Motor neuron (in vitro differentiated cells): ENCODE measurements at places on chromosomes 3 and 15. TPM values are rescaled to one million over a fixed set of nuclear protein-coding genes. Genes with fewer than 3 reads are reported as not detected.

HDAC11 gene
- total RNA-seq = 22.2 and 23.8 TPM in 2 replicates

TLR9 gene
- not detected in 2 replicates for total RNA-seq

ITGA11 gene
- total RNA-seq = 0.60 and 0.98 TPM in 2 replicates

FANCD2OS gene
- total RNA-seq = not detected in 2 replicates

BMF gene
- 24.9 and 32.7 TPM in 2 replicates for total RNA-seq

MORC1 gene
- total RNA-seq = 0.11 and 0.35 TPM in 2 replicates

DUOXA2 gene
- not detected in 2 replicates for total RNA-seq

CACNA2D3 gene
- total RNA-seq = 9.5 and 9.7 TPM in 2 replicates

- no peak for ATAC-seq
Measured at GRCh38 chr3:179881791-179882190, 154.9 kb downstream of the PEX5L start.

- ATAC-seq = no peak
Measured at GRCh38 chr15:47188758-47189507, 528.4 kb upstream of the SEMA6D start.

- no peak for ATAC-seq
Measured at GRCh38 chr3:149087208-149087607, 875 bp upstream of the HLTF start.

GRCh38 chr15:61064651-61065050 lies 164.5 kb downstream of the RORA start:
- no peak for ATAC-seq

- ATAC-seq = no peak
Measured at GRCh38 chr3:50445919-50446318, 57.5 kb downstream of the CACNA2D2 start.

GRCh38 chr15:64970698-64971097 lies 19.0 kb downstream of the SPG21 start:
- no peak for ATAC-seq

DNA sequence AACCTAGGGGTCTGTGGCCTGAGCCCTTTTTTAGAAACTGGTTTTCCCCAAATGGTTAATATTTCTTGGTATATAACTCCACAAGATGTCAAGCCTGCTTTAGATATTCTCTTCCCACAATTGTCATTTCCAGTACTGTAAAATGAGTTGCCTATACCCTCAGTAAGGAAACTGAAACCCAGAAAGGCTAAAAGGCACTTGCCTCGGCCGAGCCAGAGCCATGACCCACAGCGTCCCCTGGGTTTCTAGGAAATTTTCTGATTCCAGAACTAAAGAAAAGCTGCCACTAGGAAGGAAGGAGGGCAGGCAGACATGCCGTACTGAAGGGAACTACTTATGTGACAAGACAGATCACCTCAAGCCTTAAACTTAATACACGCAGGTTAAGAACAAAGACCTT lies 59.1 kb downstream of the ATP8B4 start:
- no peak for ATAC-seq

DNA sequence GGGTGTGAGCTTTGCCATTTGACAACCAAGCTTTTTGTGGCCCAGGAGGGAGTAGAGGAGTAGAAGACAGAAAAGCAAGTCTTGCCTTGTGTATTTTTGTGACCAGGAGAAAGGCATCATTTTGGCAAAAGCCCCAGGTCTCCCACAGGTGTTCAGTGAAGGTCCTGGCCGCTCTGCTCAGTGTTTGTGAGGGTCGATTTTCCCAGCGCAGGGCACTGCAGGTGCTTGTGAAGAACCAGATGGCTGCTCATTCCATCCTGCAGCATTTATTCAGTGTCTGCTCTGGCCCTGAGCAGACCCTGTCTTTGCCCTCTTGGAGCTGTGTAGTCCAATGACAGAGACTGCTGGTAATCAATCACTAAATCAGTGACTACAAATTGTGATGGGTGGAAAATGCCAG lies 19.5 kb downstream of the TRAK1 start:
- ATAC-seq = no peak

- ATAC-seq = no peak
Measured at GRCh38 chr3:185979721-185980121, 41.9 kb upstream of the TRA2B start.

GRCh38 chr15:95929232-95929846 lies 401.2 kb upstream of the NR2F2 start:
- no peak for ATAC-seq

- peak; percentile 69 for ATAC-seq
Measured at GRCh38 chr3:46881596-46882376, 4.3 kb downstream of the PTH1R start.

DNA sequence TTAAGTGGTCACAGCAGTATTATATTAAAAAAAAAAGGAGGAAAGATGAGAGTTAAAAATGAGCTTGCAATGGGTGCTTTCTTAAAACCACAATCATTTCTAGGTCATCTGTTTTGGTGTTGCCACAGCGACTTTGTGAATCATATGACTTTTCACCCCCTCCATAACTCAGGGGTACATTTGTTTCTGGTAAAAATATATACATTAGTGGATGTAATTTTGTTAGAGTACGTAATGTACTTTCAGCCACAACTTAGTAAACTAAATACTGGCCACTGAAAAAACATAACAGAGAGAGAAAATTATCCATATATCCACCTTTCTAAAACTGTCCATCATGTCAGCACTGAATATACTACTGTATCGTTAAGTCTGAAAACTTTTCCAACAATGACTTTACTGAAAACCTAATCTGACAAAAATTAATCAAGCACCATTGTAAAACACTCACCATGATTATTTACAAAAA lies 3.4 kb downstream of the ANKRD28 start:
- ATAC-seq = no peak

- peak; percentile 73 for ATAC-seq
Measured at GRCh38 chr3:116300226-116300625, 145.1 kb downstream of the LSAMP start.

DNA sequence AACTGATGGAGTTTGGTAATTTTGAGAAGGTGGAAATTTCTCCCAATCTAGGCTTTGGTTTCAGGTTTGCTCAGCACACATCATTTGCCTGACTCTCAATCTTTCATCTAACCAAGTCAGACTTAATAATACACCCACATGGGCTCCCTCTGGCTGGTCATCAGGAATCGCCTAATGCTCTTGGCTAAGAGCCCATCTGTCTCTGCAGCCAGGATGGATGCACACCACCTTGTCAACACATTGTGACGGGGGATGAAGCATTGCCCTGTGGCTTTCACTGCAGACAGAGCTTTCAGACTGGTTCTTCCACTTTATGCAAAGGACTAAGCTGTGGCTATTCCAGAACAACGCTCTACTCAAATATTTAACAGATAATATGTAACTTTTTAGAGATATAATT lies 3.0 kb upstream of the HDGFL3 start:
- peak; percentile 52 for ATAC-seq

- no peak for ATAC-seq
Measured at GRCh38 chr15:69265347-69265955, 33.3 kb upstream of the PAQR5 start.
